ENCODE measurements at places on chromosomes 11 and 22. TPM values are rescaled to one million over a fixed set of nuclear protein-coding genes. Genes with fewer than 3 reads are reported as not detected.

GRCh38 chr11:27397624-27398399, 34.8 kb upstream of the CCDC34 start:
- H3K27ac ChIP-seq, result no peak overlapping the region
- H3K36me3 ChIP-seq, result no peaks in the 10 kb centered on the region
- no peak overlapping the region for H3K4me3 ChIP-seq
- no peak for DNase-seq
- no peaks in the 10 kb centered on the region for H3K27me3 ChIP-seq

DNA sequence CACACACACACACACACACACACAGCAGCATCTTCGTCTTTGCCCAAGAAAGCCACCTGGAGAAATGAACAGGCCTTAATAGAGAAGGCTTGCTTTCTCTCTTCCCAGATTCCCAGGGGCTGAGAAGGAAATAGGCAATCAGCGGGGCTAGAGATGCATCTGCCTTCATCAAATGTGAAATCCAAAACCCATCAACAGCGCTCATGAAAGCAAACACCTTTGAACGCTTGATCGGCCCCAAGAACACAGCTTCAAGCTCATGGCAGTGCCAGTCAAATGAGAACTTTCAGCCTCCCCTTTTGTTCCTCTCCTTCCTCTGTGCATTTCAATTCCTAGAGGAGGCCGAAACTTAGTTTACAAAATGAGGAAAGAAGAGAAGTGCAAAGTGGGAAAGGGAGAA, 122.7 kb downstream of the EFCAB6 start:
- no peak overlapping the region for H3K27ac ChIP-seq
- no peaks in the 10 kb centered on the region for H3K4me1 ChIP-seq
- no peaks in the 10 kb centered on the region for H3K27me3 ChIP-seq
- H3K4me3 ChIP-seq, result no peak overlapping the region
- no peak for DNase-seq

- no peaks in the 10 kb centered on the region for H3K36me3 ChIP-seq
- H3K27ac ChIP-seq, result no peak overlapping the region
- no peaks in the 10 kb centered on the region for H3K4me1 ChIP-seq
- DNase-seq, result no peak
- H3K27me3 ChIP-seq, result no peaks in the 10 kb centered on the region
Observed at GRCh38 chr11:109644152-109644551, 222.2 kb downstream of the C11orf87 start.

DNA sequence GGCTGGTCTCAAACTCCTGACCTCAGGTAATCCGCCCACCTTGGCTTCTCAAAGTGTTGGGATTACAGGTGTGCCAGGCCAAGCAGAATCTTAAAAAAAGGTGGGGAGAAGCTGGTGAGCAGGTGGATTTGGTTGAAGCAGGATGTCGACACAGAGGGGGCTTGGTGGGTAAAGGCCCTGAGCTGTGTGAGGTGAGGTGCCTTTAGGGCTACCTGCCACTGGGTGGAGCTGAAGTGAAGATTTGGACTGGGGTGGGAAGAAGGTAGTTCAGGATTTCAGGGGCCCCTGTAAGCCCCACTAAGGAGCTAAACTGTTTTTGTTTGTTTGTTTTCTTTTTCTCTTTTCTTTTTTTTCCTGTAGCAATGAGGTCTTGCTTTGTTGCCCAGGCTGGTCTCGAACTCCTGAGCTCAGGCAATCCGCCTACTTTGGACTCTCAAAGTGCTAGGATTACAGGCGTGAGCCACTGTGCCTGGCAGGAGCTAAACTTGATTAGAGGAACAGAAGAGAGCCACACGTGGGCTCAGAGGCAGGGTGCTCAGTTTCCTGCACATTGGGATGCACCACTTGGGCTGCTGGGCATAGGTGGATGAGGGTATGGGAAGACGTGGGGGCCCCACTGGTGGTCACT, 6.0 kb downstream of the P2RX6 start:
- no peaks in the 10 kb centered on the region for H3K27me3 ChIP-seq
- DNase-seq, result no peak
- H3K27ac ChIP-seq, result no peak overlapping the region
- no peak overlapping the region for H3K4me3 ChIP-seq

MAFF gene
- total RNA-seq, result 110 TPM
